ENCODE measurements at places on chromosomes 1 and 21.

GRCh38 chr1:228882771-228883450, 147.6 kb downstream of the RHOU start:
- no peak for DNase-seq

DNA sequence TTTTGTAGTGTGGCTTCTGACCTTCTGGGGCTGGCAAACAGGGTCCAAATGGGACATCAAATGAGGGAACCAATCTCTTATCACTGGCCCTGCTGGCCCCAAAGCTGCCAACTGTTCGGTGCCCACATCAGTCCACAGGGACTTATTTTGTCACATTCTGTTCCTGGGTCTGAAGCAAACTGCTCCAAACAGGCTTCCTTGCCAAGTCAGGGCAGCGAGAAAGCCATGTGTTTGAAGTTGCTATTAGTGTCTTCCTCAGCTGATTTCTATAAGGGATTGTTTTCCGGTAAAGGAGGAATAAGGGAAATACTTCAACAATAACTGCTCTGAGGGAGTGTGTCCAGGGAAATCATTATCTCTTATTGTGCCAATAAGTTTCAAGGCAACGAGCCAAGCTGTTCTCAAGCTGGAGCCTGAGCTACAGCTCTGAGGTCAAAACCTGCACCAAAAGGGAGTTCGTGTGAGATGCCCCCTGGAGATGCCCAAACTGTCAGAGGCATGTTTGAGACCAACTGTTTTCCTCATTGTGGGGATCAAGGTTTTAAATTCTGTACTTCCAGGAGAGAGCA, 381.4 kb upstream of the PROX1 start:
- DNase-seq: no peak

- no peak for DNase-seq
Measured at GRCh38 chr1:24636661-24637357, 6.3 kb upstream of the SRRM1 start.

DNA sequence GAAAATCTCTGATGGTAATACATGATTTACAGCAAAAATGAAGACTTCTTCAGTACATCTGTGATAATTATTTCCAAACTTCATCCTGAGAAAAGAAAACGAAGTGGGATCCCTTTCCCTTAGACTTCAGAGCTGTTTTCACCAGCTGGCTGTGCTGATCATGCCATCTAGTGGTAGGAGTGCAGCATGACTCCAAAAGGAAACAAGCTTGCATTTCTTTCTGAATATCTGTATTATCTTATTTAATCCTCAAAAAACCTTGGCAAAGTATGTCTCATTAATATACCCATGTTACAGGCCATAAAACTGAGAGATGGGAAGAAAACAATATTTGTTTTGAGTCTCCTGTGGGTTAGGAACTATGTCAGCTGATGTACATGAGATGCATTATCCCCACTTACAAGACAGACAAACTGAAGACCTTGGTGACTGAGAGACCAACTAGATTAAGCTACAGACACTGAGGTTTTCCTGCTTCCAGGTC, 9.8 kb upstream of the GJA8 start:
- no peak for DNase-seq

DNA sequence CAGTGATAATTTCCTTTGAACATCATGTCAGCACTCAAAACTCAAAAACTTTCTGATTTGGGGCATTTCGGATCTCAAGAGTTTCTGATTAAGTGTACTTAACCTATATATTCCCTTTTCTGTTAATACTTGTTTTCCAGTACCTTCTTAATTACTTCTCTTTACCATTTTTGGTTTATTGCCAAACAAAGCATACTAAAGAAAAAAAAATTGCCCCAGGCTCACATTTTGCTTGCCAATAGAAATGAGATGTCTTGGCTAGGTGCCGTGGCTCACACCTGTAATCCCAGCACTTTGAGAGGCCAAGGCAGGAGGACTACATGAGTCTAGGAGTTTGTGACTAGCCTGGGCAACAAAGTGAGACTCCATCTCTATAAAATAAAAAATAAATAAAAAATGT, 4.8 kb downstream of the PSMD4 start:
- no peak for DNase-seq

DNA sequence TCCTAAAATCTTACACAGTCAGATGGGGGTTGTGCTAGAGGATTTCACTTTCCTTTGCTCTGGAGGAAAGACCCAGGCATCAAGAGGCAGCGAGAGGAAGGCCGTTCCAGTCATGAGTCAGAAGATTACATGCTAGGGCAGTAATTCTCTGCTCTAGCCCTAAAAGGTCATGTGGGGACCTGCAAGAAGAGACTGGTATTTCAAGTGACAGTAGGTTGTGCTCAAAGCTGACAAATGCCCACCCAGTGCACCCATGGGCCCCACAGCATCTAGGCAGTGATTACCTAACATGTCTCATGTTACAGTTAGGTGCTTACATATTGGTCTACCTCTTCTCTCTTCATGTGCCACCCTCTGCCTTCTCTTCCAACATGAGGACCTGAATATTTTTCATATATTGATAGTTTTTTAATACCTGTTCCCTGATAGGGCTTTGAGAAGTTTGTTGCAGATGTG, 99.7 kb upstream of the BEND5 start:
- no peak for DNase-seq

GRCh38 chr1:220410611-220411010, 117.3 kb upstream of the MARK1 start:
- DNase-seq: no peak

GRCh38 chr1:97186381-97186780, 464.8 kb downstream of the PTBP2 start:
- no peak for DNase-seq

DNA sequence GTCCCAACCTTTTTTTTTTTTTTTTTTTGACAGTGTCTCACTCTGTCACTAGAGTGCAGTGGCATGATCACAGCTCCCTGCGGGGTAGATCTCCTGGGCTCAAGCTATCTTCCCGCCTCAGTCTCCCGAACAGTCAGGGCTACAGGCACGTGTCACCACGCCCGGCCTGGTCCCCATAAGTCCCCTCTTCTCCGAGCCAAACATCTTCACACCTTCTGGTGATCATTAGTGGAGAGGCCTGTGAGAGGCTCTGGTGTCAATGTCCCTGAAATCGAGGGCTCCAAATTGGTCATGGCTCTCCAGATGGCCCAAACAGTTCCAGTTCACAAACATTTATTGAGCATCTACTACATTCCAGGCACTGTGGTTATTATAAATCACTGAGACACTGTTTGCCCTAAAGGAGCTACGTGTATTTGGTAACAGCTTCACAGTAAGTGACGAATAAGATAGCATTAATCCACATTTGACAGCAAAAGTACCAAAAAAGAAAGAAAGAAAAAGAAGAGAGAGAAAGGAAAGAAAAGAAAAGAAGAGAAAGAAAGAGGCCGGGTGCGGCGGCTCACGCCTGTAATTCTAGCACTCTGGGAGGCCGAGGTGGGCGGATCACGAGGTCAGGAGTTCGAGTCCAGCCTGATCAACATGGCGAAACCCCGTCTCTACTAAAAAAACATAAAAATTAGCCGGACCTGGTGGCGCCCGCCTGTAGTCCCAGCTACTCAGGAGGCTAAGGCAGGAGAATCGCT, 867 bp upstream of the TIMM17A start:
- no peak for DNase-seq

- no peak for DNase-seq
Measured at GRCh38 chr1:202249846-202250245, 56.2 kb downstream of the LGR6 start.

GRCh38 chr1:150476754-150477153, 10.5 kb upstream of the TARS2 start:
- no peak for DNase-seq

DNA sequence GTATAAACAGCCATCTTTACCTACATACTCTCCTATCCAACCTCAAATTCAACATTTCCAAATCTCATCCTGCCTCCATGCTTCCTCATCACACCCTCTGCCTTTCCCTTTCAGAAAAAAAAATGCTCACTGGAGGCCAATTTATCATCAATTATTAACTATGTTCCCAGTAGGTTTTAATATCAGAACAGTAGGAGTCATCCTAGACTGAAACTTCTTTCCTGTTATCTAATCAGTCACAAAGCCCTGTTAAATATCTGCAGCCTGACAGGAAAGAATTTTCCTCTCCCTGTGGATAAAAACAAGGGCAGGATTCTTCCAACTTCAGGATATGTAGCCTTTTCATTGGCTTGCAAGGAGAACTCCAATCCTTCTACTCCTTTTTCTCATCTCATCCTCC, 28.4 kb downstream of the EGLN1 start:
- no peak for DNase-seq

DNA sequence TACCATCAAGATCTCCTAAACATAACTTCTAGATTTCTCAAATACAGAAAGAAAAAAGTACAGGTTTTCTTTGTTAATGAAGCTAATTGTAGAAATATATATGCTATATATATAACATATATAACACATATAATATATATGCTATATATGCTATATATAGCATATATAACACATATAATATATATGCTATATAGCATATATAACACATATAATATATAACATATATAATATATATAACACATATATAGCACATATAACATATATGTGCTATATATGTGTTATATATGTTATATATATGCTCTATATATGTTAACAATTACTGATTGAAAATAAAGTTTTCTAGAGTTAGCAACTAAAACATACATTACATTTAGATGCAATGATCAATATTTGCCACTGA, 34.8 kb downstream of the RGS21 start:
- DNase-seq: no peak

- DNase-seq: no peak
Measured at GRCh38 chr1:247857985-247858619, 1.1 kb downstream of the TRIM58 start.

DNA sequence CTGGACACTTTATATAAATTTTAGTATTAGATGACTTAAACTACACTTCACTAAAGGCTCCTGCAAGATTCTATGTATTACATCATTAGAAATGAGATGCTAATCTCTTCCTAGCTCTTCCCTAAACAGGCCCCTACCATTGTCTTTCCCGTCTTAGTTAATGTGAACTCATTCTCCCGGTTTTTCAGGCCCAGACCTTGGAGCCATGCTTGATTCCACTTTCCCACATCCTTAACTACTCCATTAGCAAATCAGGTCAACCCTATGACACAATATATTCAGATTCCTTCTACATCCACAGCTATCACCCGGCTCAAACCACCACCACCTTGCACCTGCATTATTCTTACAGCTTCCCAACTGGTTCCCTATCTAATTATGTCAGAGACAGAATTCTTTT, 73.3 kb downstream of the NVL start:
- no peak for DNase-seq

DNA sequence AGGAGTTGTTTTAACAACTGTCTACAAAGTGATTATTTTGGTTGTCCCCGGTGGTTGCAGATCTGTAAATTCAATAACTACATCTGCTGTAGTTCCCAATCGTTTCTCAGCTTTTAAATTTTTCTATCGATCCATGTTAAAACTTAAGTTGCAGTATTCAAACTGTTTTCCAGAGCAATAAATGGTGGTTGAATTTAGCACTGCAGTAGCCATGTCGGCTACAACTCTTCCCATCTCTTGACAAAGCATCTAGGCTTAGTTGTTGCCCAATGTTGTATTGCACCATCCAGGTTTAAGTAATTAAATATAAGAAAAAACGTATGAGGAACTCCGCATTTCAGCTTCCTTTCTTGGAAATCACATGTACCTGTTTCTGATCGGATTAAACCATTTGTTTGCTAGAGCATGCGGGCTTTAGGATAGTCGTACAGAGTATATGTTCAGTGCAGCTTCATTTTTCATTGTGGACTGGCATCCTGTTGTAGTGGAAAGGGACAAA, 996 bp downstream of the CNIH4 start:
- DNase-seq: no peak

DNA sequence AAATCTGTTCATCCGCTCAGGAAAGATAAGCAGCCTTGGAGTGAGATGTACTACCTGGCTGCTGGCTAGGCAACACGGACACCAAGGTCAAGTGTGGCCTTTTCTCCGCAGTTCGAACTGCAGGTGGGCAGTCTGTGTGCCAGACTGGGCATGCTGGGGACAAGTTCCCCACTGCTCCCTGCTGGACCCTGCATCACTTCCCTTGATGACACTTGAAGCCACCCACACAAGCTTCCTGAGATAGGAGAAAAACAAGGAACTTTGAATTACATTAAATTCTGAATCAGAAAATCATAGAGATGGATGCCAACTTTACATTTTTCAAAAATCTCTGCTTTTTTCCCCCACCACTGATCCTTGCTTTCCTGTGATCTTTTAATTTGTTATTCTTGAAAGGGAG, 38.3 kb downstream of the BEND5 start:
- no peak for DNase-seq

DNA sequence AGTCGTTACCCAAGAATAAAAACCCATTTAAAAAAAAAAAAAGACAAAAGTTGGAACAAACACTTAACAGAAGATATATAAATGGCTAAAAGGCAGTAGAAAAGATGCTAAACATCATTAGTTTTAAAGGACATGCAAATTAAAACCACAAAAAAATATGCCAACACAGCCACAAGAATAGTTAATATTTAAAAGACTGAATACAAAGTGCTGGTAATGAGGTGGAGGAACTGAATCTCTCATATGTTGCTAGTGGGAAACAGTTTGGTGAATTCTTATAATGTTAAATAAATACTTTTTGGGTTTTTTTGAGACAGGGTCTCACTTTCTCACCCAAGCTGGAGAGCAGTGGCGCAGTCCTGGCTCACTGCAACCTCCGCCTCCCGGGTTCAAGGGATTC, 10.0 kb downstream of the LRRC40 start:
- DNase-seq: no peak

GRCh38 chr1:212244441-212244840, 40.8 kb upstream of the PPP2R5A start:
- no peak for DNase-seq

DNA sequence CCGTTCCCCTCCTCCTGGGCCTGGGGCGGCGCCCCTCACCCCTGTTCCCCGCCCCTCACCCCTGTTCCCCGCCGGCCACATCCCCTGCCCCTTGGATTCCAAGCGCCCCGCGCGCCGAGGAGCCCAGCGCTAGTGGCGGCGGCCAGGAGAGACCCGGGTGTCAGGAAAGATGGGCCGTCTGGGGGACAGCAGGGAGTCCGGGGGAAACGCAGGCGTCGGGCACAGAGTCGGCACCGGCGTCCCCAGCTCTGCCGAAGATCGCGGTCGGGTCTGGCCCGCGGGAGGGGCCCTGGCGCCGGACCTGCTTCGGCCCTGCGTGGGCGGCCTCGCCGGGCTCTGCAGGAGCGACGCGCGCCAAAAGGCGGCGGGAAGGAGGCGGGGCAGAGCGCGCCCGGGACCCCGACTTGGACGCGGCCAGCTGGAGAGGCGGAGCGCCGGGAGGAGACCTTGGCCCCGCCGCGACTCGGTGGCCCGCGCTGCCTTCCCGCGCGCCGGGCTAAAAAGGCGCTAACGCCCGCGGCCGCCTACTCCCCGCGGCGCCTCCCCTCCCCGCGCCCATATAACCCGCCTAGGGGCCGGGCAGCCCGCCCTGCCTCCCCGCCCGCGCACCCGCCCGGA, at the start of gene TP73:
Gene TP73, plus strand, starts transcription at position 587 of the 618 bp plus-strand sequence. CDS start 29,850 bp downstream, outside the sequence.
- no peak for DNase-seq

DNA sequence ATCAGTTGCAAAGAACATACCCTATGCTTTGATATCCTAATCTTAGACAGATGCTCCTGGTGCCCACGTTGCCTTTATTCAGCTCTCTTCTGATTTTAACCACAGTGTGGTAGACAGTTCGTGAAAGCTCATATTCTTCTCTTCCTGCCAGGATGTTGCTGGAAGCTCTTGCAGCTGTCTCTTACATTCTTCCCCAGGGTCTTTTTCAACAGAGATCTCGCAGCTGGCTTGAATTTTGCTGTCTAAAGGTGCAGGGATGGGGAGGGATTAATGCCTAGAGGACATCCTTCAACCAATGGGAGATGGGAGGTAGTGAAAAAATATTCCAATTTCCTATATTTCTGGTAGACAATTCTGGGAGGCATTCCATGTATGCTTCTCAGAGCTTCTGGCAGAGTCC, 150.0 kb upstream of the APP start:
- no peak for DNase-seq
